Activated CD8-positive, alpha-beta memory T cell treated with anti-CD3 and anti-CD28 coated beads for 4 hours (primary cell): ENCODE measurements at places on chromosomes 6 and 20.

DNA sequence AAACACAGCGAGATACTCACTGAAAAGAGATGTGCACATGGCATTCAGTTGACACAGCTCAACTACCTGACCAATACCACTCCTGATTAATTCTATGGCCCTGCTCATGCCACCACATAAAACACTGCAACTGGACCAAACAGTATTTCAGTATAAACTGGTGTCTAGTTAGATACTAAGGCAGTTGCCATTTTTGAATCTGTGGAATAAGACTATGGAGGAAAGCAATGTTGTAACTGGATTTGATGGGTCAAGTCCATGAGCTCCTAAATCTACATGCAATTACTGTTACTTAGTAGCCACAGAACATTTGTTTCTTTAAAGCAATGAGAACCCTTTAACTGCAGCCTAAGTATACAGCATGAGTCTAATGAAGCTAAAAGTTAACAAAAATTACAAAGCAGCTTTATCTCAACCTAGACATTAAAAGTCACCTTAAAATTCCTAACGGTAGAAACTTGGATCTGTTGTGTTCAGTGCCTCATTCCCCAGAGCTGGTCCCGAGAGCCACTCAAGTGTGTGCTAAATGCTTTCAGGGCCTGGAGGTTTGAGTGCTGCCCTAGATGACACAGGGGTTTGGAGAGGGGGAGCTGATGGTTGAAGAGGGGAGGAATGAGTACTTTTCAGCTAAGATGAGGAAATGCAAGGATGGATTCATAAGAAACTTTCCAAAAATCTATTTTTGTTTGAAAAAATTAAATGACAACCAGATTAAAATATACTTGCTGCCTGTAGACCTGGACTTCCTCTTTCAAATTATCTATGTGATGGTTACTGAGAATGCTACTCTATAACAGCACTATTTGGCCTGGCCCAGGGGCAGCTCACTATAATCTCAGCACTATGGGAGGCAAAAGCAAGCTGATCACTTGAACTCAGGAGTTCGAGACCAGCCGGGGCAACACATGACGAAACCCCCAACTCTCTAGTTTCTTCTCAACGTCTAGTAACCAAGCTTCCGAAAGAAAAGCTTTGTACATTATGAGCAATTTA, 15.6 kb downstream of the SNX5 start:
- DNase-seq: no peak

DNA sequence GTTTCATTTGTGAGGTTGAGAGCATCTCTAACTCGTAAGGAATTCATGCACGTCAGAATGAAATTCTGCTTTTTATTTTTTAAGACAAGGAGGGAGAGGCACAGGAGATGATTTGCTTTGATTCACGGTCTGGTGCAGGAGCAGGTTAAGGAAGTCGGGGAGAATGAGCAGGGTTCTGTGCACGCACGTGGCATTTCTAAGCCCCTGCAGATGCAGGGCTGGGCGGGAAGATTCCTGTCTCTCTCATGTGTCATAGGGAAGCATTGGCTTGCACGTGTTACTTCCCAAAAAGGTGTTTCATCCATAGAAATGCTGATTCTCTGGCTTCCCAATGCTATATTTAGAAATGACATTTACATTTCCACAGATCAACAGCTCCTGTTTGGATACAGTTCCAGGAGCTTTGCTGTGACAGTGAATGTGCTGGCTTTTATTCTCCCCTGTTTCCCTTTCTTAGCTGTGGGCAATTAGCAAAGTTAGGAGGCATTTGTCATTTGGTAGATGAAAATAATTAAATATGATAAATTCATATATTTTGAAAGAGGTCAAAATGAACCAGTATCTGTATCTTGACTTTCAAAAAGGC, 119.7 kb upstream of the ZFP64 start:
- no peak for DNase-seq

- DNase-seq: no peak
These were observed 34.6 kb downstream of the STK35 start for GRCh38 chr20:2136275-2136674.

DNA sequence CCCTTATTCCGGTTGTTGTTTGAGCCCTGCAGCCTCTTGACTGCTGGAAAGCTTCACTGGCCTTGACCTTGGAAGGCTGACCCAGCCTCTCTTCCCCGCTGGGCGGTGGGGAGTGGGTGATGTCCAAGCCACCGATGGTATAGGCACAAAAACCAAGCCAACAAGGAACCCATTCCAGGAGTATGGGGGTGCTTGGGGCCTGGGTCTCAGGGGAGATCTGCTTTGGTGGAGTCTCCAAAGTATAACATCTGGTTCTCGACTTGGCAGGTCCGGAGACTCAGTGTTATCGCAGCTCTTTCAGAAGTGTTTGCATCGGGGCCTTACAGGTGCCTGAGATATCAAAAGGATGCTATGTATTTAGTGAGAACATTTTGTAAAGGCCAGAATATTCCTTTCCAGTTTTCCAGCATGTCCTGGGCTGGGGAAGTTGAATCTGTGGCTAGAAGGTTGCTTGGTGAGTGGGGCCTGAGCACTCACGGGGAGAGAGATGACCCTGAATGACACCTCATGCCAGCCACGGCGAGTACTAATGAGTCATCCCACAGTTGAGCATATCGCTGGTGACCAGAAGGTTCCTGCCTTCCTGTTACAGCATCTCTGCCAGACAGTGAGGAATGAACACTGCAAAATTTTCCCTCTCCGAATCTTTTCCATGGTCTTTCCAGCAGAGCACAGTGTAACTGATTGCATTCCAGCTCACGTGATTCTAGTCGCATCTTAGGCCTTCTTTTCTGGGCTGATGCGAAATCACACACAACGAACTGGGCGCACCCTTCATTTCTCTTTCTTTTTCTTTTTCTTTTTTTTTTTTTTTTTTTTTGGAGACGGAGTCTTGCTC, 133.9 kb downstream of the ZDHHC14 start:
- no peak for DNase-seq

GRCh38 chr6:130372786-130373185, 7.0 kb downstream of the TMEM200A start:
- no peak for DNase-seq

DNA sequence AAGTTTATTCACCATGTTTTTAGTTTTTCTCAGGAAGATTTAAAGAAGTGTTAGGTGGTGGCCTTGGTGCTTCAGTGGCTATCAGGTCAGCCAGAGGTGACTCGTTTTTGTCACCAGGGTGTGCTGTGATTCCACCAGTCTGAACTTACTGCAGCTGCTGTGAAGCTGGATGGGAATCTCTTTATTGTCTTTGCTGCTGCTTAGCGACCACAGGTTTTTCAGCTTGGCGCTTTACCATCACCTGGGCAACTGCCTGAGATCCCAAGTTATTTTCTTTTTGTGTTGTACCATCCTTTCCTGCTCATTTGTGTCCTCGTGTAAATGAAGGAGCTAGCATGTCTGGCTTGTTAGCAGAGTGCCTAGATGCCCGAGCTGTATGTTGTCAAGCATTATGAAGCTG, 146.9 kb downstream of the MACROD2 start:
- DNase-seq: no peak

GRCh38 chr6:110544472-110544871, 68.1 kb upstream of the SLC22A16 start:
- DNase-seq: no peak

DNA sequence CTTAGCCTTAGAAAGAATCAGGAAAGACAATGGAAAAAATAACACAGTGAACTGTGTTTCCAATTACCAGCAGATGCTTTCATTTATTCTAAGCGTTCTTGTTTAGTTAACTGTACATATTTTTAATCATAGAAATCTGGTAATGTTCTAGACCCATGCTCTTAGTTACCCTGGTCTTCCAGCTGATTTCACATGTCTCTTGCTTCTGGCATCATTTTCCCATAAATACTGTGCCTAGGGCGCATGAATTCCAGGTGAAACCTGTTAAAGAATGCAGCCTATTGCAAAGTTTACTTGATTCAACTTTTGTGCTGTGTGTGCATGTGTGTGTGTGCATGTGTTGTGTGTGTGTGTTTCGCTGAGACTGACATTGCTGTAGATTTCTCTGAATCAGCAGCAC, 178.6 kb downstream of the PDE7B start:
- DNase-seq: no peak

GRCh38 chr20:608970-609369, 1.1 kb downstream of the TCF15 start:
- DNase-seq: no peak

DNA sequence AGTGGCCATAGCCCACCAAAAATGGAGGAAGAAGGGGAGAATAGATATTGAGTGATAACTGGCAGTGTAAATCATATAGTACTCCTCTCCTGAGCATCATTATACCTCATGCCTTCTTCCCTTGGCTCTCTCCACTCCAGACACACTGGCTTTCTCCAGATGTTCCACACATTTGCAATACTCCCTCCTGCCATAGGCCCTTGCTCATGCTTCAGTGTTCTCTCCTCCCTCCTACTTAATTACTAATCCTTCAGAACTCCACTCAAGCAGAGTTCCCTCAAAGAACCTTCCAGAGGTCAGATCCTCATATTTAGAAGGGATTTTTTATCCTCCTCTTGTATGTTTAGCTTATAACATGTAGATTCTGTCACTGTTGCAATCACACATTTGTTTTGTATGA, 279.5 kb upstream of the SUPT3H start:
- no peak for DNase-seq

DNA sequence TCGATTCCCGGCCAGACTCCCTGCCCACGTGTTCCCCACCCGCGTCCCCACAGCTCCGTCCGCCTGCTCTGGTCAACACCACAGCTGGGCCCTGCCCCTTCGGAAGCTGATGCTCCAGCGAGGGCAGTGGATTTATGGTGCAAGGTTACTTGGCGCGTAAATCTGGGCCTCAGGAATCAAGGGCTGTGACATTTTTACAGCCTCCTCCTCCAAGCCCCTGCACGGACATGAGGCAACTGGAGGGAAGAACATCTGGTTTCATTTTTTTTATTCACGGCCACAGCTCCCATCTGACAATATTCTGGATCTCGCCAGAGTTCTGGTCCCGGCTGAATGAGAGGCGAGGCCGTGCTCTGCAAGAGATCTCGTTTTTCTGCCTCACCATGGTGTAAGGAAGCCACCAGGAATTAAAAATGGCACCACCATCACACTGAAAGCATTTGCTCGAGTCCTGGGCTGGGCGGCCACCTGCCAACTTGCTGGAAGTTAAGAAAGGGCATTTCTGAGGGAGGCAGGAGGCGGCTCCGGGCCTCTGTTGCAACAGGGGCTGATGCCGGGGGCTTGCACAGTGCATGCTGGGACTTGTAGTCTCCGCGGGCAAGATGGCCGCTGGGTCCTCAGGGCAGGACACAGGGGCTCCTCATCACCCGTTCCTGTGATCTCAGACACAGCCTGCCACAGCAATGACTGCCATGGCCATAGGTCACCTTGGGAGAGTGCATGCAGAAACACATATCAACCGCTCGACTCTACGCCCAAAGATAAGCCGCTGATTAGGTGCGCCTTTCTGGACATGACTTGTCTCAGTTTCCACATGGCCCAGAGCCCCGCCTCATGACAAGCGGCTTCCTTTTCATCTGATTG, 148.5 kb downstream of the LY86 start:
- DNase-seq: no peak

DNA sequence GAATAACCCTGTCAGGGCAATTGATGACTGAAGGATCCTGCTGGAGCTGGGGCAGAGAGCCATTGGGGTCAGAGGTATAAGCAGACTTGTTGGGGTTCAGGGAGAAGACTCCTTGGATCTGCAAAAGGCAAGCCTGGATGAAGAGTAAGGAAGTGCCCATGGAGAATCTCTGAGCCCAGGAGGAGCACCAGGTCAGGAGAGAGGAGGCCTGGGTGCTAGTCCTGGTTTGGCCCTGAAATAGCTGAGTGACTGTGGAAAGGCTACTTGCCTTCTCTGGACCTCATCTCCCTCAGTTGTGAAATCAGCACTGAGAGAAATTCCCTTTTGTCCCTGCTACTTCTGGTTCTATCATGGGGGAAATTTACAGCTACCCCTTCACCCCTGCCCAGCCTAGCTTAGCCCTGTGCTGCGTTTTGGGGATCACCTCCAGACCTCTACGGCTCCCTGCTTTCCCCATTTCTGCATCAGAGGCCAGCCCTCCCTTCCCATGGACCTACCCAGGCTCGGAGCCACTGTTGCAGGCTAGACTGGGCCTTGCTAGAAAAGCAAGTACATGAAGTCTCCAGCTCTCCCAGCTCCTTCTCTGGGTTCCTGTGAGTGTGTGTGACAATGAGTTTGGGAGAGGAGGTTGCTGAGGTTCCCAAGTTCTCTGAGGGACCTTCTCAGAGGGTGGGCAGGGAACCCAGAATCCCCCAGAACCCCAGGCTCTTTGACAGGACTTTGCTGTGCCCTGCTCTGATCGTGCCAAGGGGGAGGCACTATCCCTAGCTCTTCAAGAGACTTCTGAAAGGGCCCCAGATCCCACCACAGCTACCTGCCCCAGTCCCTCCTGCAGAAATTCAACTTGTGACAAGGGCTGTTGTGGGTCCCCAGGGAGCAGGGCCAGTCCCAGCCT, 2.3 kb upstream of the NCR2 start:
- DNase-seq: no peak

DNA sequence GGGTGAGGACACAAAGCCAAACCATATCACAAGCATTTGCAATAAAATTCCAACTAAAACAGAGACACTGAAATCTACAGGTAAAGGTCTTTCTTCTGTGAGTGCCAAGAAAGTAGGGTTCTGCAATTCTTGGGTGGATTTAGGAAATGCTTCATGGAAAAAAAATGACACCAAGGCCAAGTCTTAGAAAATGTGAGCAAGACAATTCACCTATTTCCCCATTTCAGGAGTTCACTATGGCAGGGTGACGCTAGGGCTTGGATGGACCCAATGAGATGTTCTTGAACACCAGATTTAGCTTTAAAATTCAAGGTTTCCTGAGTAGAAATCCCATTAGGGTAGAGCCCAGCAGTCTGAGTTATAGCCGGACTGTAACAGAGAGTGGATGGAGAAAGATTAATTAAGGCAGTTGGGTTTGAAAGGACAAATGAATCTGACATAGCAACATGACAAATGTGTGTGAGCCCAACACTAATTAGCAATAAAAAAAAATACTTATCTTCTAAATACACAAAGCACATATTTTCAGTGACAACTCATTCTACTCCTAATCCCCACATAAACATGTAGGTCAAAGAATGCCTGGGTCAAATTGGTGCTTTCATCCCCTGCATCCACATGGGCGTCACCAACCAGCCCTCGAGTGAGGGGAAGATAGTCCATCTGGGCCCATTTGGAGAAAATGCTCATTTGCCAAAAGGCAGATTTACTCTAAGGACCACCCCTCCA, 180.4 kb upstream of the JARID2 start:
- DNase-seq: no peak

DNA sequence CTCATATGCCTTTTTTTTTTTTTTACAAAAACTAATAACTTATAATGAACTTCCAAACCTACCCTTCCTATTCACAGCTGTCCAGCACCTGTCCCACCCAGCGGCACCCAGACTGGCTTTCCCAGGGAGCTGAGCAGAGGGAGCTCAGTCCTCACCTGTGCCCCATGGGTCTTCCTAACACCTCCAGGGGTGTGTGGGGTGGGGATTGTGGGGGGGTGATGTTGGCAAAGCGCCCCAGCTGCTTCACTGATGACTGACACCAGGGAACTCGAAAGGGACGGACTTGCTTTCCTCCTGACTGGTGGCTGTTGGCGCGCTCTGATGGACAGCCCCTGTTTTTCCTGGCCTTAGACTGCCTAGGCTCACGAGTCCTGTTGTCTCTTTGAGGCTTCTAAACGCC, 14.2 kb upstream of the SYNJ2 start:
- no peak for DNase-seq
